Endothelial cell of umbilical vein (primary cell): ENCODE measurements at places on chromosomes 11 and 22.

GRCh38 chr11:114148013-114148382 lies 88.5 kb downstream of the ZBTB16 start:
- DNase-seq: peak; percentile 26

DNA sequence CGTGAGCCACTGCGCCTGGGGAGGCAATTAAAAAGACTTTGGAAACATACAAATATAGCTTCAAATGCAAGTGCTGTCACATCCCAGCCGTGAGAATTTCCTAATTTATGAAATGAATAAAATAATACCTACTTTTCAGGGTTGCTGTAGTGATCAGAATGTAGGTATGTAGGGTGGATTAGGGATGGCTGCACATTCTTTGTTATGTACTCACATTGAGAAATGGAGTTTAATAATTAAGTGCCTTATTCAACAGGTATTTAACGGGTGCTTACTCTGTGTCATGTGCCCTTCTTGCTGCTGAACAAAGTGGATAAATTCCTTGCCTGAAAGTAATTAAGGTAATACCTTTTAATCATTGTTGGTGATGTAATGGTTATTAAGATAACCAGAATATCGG lies 37.0 kb downstream of the MMP7 start:
- DNase-seq: no peak

GRCh38 chr22:33620085-33620484 lies 300.2 kb downstream of the LARGE1 start:
- no peak for DNase-seq

DNA sequence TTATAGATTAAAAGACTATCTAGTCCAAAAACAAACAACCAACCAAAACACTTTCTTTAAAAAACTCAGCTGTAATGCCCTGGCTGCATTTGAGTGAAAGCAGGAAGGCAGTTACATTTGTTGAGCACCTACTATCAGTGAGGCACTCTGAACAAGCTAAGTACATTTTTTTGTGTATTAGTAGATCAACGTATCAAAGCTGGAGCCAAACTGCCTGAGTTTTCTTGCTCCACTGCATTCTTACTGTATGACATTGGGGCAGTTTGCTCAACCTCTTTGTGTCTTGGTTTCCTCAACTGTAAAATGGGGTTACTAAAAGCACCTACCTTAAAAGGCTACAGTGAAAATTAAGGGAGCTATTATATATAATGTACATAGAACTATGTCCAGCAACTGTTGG lies 22.0 kb downstream of the COA4 start:
- DNase-seq: no peak

DNA sequence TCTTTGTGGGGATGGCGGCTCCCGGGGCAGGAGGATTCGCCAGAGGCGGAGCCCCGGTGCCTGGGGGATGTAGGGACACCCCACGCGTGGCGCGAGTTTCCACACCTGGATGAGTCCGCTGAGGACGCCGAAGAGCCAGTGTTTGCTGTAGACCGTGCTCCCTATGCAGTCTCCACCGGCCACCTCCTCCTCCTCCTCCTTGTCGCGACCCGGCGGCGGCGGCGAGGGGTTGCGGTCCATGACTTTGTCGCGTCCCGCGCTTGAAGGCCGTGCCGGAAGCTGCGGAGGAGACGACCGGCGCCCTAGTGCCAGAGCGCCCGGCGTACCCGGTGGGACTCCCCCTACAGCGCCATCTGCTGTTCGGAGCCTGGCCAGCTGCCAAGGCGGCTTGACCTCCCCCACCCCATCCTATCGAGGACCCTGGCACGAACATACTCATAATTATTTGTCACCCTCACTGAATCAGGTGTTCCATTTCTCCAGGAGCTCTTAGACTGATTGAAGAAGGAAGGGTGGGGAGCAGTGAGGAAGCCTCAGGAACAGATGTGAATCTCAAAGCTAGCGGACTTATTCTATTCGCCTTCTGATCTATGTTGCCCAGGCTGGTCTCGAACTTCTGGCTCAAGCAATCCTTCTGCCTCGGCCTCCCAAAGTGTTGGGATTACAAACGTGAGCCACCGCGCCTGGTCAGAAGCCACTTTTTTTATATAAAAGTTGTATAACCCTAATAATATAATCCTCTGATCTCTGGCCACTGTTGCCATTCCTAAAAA lies at the start of gene SAAL1:
Gene SAAL1 (minus strand): TSS at position 281 of the 773 bp plus-strand sequence. CDS start 41 bp downstream, at position 240.
- peak; percentile 81 for DNase-seq
